Fibroblast of villous mesenchyme (primary cell): ENCODE measurements at places on chromosomes 2 and 18. TPM values are rescaled to one million over a fixed set of nuclear protein-coding genes. Genes with fewer than 3 reads are reported as not detected.
A peak's percentile ranks its signal among the peaks of the same experiment; 100 is the strongest.

GRCh38 chr2:133194362-133194655 lies 374.0 kb downstream of the NCKAP5 start:
- DNase-seq: no peak

- DNase-seq: peak; percentile 47
These were observed 228.7 kb downstream of the PIK3C3 start for GRCh38 chr18:42183746-42184145.

DNA sequence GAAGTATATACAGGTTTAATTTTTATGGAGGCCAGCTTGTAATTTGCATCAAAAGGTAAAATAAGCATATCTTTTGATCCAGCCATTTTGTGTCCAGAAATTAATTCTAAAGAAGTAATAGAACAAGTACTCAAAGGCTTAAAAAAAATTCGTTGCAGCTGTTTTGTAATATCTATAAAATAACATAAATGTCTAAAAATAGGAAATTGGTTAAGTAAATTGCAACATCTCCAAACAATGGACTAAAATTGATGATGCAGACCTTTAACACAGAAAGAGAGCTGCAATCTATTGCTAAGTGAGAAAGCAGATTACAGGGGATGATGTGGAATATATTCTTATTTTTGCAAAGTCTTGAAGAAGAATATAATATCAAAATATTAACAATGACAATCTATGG lies 19.4 kb downstream of the AAK1 start:
- no peak for DNase-seq

The PCARE gene
- not detected in 2 replicates for total RNA-seq

- no peak for DNase-seq
These were observed 101.1 kb downstream of the KLHL29 start for GRCh38 chr2:23485841-23486683.

The SFTPB gene
- not detected in 2 replicates for total RNA-seq

DNA sequence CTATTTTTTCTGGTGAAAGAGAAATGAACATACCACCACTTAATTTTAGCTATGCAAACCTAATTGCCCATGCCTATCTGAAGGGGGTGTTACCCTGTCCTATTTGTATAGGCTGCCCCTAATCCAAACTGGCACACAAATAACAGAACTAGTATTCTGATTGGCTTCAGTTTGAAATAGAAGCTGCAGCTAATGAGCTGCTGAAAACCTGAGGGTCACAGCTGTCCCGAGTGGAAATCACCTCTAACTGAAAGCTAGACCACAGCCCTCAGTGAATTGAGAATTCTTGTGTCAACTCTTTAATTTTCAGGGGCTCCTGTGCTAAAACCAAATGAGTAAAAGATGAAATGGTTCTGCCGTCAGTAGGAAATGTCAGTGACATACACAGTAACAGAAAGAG lies 28.7 kb downstream of the CCDC141 start:
- DNase-seq: no peak

The SERPINB10 gene
- not detected in 2 replicates for total RNA-seq

The ASIC4 gene
- total RNA-seq: under 0.01 TPM in 1 of 2 replicates, not detected in the other
